GM23248 (cell line): ENCODE measurements at places on chromosomes 1 and 21. TPM values are rescaled to one million over a fixed set of nuclear protein-coding genes. Genes with fewer than 3 reads are reported as not detected.
A peak's percentile ranks its signal among the peaks of the same experiment; 100 is the strongest.

DNA sequence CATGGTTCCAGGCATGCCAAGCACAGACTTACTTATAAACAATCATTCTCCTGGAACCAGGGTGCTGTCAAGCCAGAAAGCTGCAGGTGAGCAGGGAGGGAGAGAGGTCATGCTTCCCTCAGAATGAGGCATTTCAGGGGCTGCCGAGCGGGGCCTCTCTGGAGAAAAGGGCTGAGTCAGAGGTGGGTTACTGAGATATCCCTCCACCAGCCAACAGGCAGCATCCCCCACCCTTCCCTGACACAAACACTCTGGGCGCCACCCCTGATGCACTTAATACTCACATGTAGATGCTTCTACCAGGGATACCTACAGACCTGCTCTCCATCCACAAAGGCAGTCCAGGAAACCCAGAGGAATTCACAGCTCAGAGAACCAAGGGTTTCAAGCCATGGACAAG lies 13.1 kb downstream of the STK40 start:
- H3K4me3 ChIP-seq, result no peak overlapping the region
- H3K27ac ChIP-seq, result peak overlapping the region; percentile 92
- peak; percentile 19 for DNase-seq
- peaks cover 41% of the 10 kb centered on the region for H3K4me1 ChIP-seq

GRCh38 chr1:214584805-214585766 lies 17.9 kb upstream of the CENPF start:
- peaks cover 44% of the 10 kb centered on the region for H3K4me1 ChIP-seq
- no peak overlapping the region for H3K4me3 ChIP-seq
- no peaks in the 10 kb centered on the region for H3K27me3 ChIP-seq

- H3K36me3 ChIP-seq, result peaks cover 16% of the 10 kb centered on the region
- no peaks in the 10 kb centered on the region for H3K27me3 ChIP-seq
- DNase-seq, result no peak
- no peaks in the 10 kb centered on the region for H3K4me1 ChIP-seq
- no peak overlapping the region for H3K27ac ChIP-seq
- no peak overlapping the region for H3K4me3 ChIP-seq
Measured at GRCh38 chr1:150102986-150103385, 35.4 kb downstream of the VPS45 start.

GRCh38 chr1:235859789-235860188 lies 6.9 kb downstream of the LYST start:
- DNase-seq, result no peak
- H3K4me3 ChIP-seq, result no peak overlapping the region
- H3K36me3 ChIP-seq, result no peaks in the 10 kb centered on the region
- no peaks in the 10 kb centered on the region for H3K27me3 ChIP-seq
- peaks cover 19% of the 10 kb centered on the region for H3K4me1 ChIP-seq

DNA sequence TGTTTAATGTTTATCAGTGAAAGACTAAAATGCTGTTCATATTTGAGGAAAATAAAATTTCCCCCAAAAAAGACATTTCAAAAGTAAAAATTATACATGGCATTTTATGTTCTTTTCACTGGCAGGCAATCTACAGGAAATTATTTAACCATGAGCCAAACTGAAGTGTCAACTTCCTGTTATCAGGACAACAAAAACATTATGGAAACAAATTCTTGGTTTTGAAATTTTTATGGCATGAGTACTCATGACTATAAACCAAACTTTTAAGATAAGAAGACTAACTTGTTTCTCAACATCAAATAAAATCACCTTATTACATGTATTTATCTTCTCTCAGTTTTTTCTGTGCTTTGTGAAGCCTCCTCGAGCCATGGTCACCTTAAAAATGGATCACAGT lies 698.6 kb downstream of the LTN1 start:
- peak; percentile 67 for DNase-seq
- peak overlapping the region; percentile 11; the same call in 1 of the 2 replicates for H3K27ac ChIP-seq
- no peaks in the 10 kb centered on the region for H3K27me3 ChIP-seq
- H3K36me3 ChIP-seq, result no peaks in the 10 kb centered on the region
- no peak overlapping the region for H3K4me3 ChIP-seq

GRCh38 chr1:9835758-9836631 lies 12.2 kb upstream of the CLSTN1 start:
- no peak overlapping the region for H3K4me3 ChIP-seq
- no peak overlapping the region for H3K27ac ChIP-seq
- H3K4me1 ChIP-seq, result no peaks in the 10 kb centered on the region
- DNase-seq, result no peak

- no peaks in the 10 kb centered on the region for H3K27me3 ChIP-seq
- H3K27ac ChIP-seq, result no peak overlapping the region
- DNase-seq, result no peak
Measured at GRCh38 chr21:46152927-46153246, 2.5 kb downstream of the FTCD start.

DNA sequence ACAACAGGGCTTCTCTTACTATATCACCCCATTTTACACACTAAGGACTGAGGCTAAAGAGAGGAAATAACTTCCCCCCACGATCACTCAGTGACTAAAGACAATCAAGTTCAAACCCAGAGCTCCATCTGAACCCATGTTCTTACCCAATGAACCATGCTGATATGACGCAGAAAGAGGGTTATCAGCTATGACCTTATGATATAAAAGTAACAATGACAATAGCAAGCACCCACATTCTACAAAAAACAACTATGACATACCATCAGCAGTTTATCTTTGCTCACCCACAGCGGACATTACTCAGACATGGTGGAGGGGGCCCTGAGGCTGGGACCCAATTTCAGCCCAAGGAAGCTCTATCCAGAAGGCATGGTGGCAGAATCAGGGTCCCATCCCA lies 75.7 kb downstream of the PTPN14 start:
- peak overlapping the region; percentile 90 for H3K27ac ChIP-seq
- H3K4me1 ChIP-seq, result peaks cover 68% of the 10 kb centered on the region
- H3K27me3 ChIP-seq, result no peaks in the 10 kb centered on the region
- H3K36me3 ChIP-seq, result no peaks in the 10 kb centered on the region

- H3K27ac ChIP-seq, result no peak overlapping the region
- no peak overlapping the region for H3K4me3 ChIP-seq
- no peaks in the 10 kb centered on the region for H3K36me3 ChIP-seq
- H3K4me1 ChIP-seq, result peaks cover 11% of the 10 kb centered on the region
- H3K27me3 ChIP-seq, result no peaks in the 10 kb centered on the region
Measured at GRCh38 chr1:163060343-163061007, 8.7 kb upstream of the RGS4 start.

DNA sequence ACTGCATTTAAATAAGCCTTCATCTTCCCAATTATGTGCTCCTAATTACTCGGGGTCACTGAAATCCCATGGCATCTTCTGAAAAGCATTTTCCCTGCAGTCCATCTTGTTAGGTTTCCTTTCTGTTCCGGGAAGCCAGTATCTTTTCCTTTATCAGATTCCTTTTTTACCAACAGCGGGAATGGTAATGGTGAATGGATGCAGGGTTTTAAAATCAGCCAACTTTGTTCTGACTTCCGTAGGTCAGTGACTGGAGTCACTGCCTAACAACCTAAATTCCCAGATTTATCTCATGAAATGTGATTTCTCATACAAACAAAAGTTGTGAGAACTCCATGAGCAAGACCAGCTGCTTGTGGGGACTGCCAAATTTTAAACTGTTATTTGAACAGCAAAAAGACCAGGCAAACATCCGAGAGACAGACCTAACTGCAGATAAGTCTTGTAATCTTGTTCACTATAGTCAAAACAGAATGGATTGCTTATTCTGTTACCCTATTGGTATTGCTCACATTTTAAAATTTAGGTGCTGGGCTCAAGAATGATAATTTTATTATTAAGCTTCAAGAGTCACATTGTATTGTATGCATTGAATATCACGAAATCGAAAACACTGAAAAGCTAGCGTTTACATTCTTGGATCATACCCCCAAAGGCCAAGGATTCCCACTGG lies 1.2 kb upstream of the RWDD3 start:
- peaks cover 14% of the 10 kb centered on the region for H3K4me1 ChIP-seq
- peak overlapping the region; percentile 64 for H3K27ac ChIP-seq
- no peaks in the 10 kb centered on the region for H3K36me3 ChIP-seq
- no peaks in the 10 kb centered on the region for H3K27me3 ChIP-seq

DNA sequence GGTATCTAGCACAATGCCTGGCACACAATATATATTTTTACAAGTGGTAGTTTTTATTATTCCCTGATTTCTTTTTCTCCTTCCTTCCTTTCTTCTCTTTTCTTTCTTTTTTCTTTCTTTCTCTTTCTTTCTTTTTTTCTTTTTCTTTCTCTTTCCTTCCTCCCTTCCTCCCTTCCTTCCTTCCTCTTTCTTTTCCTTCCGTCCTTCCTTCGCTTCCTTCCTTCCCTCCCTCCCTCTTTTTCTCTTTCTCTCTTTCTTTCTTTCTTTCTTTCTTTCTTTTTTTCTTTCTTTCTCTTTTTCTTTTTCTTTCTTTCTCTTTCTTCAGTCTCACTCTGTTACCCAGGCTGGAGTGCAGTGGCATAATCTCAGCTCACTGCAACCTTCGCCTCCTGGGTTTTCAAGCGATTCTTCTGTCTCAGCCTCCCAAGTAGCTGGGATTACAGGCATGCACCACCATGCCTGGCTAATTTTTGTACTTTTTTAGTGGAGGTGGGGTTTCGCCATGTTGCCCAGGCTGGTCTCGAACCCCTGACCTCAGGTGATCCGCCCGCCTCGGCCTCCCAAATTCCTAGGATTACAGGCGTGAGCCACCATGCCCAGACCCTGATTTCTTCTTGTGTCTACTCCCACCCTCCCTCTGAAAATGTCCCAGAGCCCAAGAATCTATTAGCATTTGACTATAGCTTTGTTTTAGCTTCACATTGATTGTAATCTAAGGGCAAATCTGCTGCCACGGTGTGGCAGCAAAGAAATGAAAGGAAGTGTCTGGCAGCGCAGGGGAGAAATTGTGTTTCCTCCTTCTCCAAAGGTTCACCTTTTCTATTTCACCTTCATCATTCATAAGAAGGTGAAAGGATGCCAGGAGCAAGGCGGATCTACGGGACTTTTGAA lies 19.9 kb upstream of the ABCB10 start:
- no peak for DNase-seq
- no peak overlapping the region for H3K27ac ChIP-seq
- no peaks in the 10 kb centered on the region for H3K4me1 ChIP-seq
- H3K4me3 ChIP-seq, result no peak overlapping the region
- no peaks in the 10 kb centered on the region for H3K27me3 ChIP-seq

Gene SIKE1
- total RNA-seq, result 70.3 and 106 TPM in 2 replicates

Gene HJV
- not detected in 2 replicates for total RNA-seq

Gene INKA2
- 0.63 and 1.3 TPM in 2 replicates for total RNA-seq

Gene DSCAM
- total RNA-seq, result not detected in 2 replicates
